ENCODE measurements at places on chromosomes 12 and 14.

DNA sequence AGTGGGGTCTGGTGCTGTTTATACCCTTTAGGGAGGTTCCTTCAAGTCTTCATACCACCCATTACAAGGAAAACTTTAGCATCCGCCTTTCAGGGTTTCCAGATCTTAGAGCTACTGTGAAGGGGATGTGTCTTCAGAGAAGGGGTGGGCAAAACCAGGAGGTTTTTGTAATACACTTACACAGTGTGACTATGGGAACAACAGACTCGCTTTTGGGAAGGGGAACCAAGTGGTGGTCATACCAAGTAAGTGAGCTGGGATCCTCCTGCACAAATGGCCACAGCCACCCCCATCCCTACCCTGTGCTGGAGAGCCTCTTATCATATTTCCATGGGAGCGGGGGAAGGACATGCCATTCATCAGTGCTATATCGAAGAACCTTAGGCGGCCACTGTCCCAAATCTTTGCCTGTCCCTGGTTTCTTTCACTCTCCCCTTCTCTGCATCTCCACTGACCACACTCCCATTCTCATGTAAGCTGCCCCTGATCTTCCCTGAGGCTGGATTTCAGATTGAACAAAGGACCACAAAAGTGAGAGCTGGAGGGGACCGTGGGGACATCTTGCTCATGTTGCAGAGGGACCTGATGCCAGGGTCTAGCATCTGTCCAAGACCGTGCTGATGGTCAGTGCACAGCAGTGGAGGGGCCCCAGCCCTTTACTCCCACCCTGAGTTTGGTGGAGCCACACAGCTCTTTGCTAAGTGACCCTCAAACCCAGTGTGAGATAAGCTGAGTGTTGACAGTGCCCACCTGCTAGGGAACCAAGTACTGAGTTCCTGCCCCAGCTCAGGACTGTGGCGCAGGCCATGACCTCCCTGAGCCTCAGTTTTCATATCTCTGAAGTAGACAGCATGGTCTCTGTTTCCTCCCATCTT is 51.4 kb downstream of the DAD1 start:
- no peak for DNase-seq

GRCh38 chr12:89450907-89451306 is 73.7 kb downstream of the GALNT4 start:
- DNase-seq = no peak

- no peak for DNase-seq
Observed at GRCh38 chr12:97464385-97465321, 2.0 kb downstream of the RMST start.

DNA sequence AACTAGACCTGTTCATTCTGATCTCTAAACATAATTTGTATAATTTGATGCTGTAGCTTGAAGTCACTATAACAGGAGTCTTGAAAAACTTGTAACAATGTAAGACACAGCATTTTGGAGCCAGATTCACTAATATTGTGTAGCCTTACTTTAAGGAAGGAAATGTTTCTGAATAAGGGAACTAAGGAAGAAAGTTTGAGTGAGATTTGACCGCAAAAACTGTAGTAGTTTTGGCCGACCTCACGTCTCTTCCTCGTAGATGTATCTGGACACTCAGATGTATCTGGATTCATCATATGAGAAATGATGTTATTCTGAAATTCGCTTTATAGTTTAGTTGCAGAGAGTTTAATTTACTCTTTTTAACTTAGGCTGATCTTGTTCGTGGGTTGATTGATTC is 13.9 kb upstream of the DNAH10 start:
- DNase-seq = no peak

DNA sequence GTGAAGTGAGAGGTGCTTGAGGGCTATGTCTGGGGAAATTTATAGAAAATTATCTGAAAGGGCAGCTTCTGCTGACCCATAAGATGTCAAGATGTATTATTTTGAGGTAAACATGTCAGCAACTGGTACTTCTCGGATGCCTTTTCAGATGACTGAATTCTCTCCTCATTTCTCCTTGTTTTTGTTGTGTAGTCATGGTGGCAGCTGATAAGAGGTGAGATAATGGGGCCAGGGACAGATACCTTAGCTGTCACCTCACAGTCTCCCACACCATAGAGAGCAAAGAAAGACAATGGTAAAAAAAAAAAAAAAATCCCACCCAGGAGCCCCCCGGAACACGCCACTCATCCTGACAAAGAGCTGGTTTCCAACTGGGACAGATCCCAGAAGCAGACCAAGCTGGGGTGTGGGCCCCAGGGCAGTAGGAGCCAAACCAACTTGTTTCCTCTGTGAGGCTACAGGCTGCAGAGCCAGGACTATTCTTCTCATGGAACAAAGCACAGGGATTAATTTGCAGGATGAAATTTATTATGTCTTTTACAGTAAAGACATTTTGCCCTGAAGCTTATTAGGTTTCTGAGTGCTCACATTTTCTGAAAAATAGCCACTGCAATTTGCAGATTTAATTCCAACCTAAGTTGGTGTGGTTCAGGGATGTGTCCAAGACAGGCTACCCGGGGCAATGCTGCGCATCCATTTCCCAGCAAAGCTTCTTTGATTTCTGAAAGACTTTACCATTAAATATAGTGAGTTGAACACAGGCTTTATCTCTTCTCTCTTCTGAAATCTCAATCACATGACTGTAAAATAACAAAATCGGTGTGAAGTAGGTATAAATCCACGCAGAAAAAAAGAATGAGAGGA is 52.2 kb downstream of the NDUFA12 start:
- DNase-seq = no peak

- no peak for DNase-seq
Observed at GRCh38 chr12:70383484-70383883, 17.4 kb downstream of the KCNMB4 start.

- no peak for DNase-seq
Observed at GRCh38 chr12:45296046-45296586, 80.2 kb downstream of the ANO6 start.

GRCh38 chr12:109296431-109296830 is 12.7 kb downstream of the FOXN4 start:
- DNase-seq = no peak

- no peak for DNase-seq
Observed at GRCh38 chr12:108831309-108831991, 25.9 kb downstream of the SSH1 start.

GRCh38 chr12:46005151-46005797 is 14.9 kb upstream of the SCAF11 start:
- DNase-seq = no peak

DNA sequence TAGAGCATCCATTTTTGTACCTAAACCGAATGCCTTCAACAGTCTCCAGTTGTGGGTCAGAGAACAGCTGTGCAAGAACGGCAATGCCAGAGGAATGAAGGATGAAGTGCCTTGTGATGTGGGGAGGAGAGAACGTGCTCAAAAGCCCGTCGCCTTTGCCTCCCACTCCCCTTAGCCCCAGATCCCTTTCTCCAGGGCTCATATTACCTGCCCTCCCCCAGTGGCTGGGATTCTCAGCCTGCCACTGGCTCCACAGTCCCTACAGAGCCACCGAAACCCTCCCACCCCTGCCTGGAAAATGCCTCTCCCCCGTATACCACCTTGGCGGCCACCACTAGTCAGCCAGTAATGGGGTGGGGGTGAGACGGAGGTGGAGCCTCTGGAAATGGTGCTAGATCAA is 158.5 kb downstream of the ZFP36L1 start:
- DNase-seq = no peak

DNA sequence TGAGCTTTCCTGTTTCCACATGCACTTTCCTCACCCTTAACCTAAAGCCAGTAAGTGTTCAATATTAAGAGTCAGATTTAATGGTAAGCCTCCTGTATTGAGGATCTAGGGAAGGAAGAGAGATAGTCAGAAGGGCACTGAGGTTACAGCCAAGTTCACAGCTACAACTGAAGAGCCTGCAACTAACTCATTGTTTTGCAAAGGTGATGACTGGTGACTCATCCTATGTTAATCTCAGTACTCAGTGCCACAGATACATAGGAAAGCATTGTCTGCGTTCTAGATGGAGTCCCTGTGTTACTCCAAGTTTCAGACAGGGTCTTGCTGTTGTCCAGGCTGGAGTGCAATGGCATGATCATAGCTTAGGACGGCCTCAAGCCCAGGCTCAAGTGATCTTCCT is 157.0 kb upstream of the RBM19 start:
- DNase-seq = no peak

- DNase-seq = no peak
Observed at GRCh38 chr14:37596790-37597472, 1.5 kb downstream of the TTC6 start.

DNA sequence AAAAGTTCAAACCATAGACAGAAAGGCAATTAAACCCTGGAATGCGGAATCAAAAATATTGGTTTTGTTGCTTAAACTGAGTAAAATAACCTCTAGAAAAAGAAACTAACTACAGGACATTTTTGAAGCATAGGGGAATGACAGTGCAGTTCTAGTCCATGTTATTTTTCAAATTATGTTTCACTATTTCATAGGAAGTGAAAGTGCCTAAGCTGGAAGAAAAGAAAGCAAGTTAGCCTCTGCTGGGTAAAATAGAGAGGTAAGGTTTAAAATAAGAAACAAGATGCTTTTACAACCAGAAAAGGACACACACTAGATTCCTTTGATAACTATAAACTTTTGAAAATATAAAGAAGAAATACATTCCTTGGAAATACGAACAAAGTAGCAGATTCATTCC is 1.1 kb downstream of the CLECL1 start:
- DNase-seq = no peak

DNA sequence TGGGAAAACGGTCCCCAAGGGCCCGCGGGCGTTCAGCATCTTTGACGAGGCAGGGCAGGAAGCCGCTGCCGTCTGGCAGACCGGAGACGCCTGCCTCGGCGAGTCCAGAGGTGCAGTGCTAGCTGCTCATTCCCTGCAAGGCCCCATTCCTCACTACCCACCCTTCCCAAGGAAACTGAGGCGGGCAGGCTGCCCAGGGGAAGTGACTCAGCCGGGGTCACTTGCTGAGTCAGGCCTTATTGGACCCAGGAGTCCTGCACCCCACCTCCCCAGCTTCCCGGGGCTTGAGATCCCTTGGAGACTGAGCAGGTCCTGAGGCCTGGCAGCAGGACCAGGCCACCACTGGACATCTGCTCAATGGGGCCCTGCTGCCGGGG is 3.7 kb downstream of the SH2B3 start:
- DNase-seq = no peak

- peak; percentile 68 for DNase-seq
Observed at GRCh38 chr12:49296034-49296835, 1.3 kb downstream of the PRPH start.

GRCh38 chr12:48486261-48486660 is 4.0 kb downstream of the C12orf54 start:
- DNase-seq = no peak

GRCh38 chr14:36243183-36243582 is 66.7 kb upstream of the PTCSC3 start:
- no peak for DNase-seq

DNA sequence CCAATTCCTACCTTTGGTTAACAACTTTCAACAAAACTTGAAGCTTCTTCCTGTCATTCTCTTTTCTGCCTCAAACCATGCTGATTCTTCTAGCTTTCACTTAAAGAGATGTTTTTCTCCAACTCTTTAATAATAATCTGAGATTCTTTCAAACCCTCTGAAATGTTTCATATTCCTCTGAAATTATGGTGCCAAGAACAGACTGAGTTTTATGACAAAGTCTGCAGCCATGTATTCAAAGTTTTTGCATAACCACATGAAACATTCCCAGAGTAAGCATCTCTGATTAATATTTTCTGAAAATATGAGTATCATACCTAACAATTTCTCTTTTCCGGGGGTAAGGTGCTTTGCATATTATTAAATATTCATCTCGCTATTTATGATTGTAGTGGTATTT is 59.1 kb upstream of the DCN start:
- DNase-seq = no peak

DNA sequence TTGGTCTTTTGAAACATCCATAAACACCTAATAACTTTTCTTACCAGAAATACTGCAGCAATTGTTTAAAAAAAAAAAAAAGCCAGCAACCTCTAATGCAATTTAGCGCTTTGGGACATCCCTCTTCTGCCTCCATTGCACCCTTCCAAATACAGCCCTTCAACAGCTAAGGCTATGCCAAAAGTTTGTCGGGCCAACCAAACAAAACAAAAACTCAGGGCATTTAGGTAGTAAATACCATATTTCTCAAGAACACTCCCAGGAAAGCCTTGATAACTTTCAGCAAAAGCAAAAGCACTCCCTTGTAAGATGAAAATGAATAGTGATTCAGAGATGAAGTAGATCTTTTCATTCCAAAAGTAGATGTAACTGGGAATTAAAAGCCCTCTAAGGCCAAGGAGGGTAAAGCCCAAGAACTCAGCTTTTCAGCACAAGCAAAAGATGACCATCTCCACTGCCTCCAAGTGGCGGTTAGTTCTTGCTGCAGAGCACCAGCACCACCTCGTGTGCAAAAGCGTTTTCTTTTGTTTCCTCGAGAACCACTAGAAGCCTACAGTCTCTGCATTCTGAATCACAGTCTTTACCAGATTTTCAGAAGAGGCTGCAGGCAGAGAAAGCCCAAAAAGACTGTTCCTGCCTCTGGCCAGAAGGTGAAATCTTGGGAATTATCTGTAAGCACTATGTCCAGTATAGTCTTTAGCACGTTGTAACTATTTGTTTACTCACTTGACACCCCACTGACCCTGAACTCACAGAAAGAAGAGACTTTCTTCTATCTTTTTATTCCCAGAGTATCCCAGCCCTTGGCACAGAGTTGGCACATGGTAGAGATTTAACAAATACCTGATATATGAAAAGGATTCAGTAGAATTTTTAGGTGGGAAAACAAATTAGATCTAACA is 53.1 kb downstream of the SIX6 start:
- peak; percentile 55 for DNase-seq

DNA sequence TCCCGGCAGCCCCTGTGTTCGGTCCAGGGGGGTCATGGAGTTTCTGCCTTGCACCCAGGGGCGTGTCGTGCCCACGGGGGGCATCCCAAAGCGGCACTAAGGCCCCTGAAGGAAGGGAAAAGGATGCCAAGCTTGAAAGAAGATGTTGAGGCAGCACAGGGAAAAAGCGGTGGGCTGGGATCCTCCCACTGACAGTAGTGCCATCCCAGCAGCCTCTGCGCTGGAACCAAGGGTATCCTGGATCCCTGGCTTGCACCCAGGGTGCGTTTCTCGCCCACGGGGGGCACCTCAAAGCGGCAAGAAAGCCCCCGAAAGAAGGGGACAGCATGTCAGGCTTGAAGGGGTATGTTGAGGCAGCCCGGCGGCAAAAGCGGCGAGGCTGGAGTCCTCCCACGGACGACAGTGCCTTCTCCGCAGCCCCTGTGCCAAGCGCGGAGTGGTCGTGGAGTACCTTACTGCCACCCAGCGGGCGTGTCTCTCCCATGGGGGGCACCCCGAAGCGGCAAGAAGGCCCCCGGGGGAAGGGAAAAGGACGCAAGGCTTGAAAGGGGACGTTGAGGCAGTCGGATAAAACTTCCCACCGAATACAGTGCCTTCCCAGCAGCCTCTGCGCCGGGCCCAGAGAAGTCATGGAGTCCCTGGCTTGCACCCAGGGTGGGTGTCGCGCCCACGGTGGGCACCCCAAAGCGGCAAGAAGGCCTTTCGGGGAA is 164.4 kb upstream of the ALG10B start:
- no peak for DNase-seq

GRCh38 chr14:21917699-21918436 is 244.2 kb upstream of the OR4E1 start:
- peak; percentile 28 for DNase-seq

All from NCI-H1930 (cell line).